ENCODE measurements at places on chromosomes 13 and 19.

DNA sequence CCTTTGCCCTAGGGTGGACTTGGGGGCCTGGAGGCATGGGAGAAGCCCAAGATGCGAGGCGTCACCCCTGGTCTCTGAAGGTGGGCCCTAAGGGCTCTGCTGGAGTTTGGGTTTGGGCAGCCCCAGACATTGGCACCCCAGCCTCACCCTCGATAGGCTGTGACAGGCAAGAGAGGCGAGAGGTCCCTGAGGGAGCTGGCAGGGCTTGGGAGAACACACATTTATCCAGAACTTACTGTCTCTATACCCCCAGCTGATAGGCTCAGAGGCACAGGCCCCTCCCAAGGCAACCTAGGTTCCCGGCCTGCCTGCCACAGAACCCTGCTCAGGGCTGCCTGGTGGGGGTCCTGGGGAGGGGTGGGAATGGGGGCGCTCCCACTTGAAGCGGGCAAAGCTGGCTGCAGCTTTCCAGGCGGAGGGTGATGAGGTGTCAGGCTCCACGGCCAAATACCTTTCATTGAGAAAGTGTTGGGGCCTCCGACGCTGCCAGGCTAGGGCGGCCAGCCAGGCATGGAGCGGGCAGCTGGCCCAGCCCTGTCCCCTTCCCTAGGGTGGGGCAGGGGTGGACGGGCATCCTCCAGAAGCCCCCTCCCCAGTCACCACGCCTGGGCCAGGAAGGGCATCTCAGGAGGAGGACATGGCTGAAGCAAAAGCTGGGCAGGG lies 9.7 kb downstream of the CILP2 start:
- no peak for DNase-seq

DNA sequence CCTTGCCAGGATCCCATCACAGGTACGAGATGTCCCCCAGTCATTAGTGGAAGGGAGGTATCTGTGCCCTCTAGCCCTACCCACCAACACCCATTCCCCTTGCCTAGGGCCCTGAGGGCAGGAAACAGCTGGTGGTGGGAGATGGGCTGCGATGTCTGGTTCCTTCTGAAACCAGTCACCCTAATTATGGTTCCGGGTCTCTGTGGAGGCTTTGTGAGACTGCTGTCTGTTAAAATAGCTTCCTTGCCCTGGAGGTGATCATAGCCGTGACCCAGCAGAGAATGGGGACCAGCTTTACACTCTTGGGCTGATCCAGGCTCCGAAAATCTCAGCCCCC lies 5.5 kb downstream of the ALDH16A1 start:
- DNase-seq, result no peak

GRCh38 chr19:57068921-57069697 lies 50.7 kb upstream of the USP29 start:
- peak; percentile 78 for DNase-seq

GRCh38 chr13:99464441-99464949 lies 36.8 kb upstream of the TM9SF2 start:
- no peak for DNase-seq

- no peak for DNase-seq
Measured at GRCh38 chr19:32735936-32736335, 16.4 kb downstream of the TDRD12 start.

DNA sequence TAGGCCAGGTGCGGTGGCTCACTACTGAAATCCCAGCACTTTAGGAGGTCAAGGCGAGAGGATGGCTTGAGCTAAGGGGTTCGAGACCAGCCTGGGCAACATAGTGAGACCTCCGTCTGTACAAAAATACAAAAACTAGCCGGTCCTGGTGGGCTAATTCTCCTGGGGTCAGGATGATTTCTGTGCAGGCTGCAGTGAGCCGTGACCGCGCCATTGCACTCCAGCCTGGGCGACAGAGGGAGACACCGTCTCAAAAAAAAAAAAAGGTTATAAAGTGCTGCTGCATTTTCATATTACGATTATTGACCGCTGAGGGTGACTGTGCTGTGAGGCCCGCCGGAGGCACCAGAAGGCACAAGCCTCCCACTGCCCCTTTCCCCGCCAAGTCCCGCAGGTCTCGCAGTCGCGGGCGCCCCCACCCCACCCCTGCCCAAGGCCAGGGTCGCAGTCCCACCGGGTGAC lies 477 bp upstream of the PLEKHF1 start:
- DNase-seq, result no peak

DNA sequence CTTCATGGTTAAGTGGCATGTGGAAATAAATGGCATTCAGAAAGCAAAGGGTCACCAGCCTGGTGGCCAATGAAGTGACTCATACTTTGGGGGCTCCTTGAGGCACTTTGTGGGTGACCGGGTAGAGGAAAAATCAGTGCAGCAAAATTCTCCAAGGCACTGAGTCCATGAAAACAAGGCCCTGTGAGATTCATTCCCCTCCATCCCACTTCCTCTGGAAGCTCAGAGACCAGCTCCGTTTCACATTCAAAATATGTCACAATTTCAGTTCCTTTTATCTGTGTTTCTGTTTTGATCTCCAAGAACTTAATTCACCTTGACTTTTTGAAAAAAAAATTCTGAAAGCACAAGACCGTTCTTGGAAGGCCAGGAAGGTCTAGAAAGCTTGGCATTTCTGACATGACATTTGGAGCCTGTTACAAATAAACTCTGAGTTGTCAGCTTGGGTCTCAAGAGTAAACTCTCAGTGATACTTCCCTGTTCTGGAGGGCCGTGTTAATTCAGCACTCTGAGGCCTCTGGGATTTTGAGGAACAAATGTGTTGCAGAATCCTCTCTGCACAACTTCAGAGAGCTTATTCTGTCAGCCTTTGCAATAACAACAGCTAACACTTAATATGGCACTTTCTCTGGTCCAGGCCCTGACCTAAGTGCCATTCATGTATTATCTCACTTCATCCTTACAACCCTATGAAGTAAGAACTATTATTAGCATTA lies 6.8 kb downstream of the CYSLTR2 start:
- no peak for DNase-seq

DNA sequence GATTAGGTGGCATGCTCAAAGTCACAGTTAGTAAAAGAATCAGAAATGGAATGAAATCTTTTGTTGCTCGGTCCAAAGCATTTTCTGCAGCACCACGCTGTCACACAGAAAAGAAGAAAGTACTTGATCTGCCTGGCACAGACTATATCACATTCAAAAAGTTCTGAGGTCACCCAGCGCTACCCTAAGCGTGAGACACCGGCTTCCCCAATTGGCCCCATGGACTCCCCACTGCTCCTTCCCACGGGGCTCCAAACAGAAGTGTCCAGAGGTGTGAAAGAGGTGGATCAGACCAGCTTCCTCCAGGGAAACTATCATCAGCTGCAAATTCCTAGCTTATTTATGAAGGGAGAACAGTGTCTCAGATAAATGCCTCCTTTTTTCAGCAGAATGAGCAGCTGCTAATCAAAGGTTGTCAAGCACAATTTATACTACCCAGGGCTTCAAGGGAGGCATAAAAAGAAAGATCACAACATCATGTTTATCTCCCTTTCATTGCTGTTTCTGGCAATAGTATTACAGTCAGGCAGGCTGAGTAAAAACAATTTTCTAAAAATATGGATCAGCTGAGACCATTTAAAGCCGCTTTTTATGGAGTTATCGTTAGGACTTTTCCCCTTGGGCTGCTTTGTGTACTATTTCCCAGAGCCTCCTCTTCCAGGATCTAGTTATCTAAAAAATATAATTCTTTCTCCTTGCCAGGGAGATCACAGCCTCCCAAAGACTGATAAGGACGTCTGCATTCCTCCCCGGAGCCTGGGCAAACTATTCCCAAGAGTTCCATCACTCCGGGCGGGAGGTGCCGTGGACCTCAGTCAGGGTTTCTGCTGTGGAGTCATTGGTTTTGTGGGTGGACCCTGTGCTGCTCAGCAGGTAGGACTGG lies 208.0 kb downstream of the LHFPL6 start:
- DNase-seq, result no peak

DNA sequence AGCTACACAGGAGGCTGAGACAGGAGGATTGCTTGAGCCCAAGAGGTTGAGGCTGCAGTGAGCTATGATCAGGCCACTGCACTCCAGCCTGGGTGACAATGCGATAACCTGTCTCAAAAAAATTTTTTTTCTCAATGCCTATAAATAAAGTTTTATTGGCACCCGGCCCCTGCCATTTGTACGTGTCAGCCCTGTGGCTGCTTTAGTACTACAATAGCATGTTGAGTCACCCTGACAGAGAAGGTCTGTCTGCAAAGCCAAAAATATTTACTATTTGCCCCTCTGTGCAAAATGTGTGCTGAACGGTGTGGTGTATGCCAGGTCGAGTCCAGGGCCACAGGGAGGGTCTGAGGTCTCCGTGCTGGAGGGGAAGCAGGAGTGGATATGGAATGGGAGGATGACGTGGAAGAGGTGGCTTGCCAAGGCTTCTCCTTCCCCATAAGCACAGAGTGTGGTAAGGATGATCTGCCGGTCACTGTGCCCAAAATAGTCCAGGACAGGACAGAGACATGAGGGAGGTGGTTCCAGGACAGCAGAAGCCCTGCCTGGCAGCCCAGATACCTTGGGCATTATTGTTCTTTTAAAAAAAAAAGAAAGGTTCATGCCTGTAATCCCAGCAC lies 10.0 kb downstream of the NMRK2 start:
- no peak for DNase-seq

DNA sequence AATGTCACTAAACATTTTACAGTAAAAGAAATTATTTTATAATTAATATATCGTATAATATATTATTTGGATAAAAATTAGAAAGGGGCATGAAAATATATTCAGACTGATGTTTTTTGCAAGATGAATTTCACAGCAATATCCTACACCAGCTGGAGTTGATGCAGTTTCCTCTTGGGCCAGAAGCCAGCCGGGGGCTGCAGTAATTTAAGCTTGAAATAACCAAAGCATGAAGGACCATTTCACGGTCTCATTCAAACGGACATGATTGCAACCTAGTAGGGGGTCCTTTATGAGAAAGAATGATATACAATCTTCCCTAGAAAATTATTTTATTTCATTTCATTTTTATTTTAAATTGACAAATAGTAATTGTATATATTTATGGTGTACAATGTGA lies 797.2 kb upstream of the PCDH9 start:
- no peak for DNase-seq

GRCh38 chr13:112058519-112058873 lies 8.5 kb upstream of the SOX1 start:
- DNase-seq, result no peak

- no peak for DNase-seq
Measured at GRCh38 chr13:77696006-77696878, 1.2 kb upstream of the SLAIN1 start.

- DNase-seq, result no peak
Measured at GRCh38 chr19:47992070-47992469, at the start of gene BSPH1. TSS of gene BSPH1 (minus strand) at chr19:47992170. CDS start at chr19:47992081, 89 bp downstream.

- DNase-seq, result no peak
Measured at GRCh38 chr13:33817513-33817900, 442 bp upstream of the RFC3 start.

DNA sequence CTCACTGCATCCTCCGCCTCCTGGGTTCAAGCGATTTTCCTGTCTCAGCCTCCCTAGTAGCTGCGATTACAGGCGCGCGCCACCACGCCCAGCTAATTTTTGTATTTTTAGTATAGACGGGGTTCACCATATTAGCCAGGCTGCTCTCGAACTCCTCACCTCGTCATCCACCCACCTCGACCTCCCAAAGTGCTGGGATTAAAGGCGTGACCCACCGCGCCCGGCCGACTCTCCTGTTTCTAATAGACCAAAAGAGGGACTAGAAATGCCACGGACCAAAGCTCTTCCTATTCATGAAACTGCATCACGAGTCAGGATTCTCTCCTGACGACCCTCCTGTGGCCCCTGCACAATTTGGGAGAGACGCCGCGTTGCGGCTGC lies 563 bp downstream of the ZNF43 start:
- no peak for DNase-seq

DNA sequence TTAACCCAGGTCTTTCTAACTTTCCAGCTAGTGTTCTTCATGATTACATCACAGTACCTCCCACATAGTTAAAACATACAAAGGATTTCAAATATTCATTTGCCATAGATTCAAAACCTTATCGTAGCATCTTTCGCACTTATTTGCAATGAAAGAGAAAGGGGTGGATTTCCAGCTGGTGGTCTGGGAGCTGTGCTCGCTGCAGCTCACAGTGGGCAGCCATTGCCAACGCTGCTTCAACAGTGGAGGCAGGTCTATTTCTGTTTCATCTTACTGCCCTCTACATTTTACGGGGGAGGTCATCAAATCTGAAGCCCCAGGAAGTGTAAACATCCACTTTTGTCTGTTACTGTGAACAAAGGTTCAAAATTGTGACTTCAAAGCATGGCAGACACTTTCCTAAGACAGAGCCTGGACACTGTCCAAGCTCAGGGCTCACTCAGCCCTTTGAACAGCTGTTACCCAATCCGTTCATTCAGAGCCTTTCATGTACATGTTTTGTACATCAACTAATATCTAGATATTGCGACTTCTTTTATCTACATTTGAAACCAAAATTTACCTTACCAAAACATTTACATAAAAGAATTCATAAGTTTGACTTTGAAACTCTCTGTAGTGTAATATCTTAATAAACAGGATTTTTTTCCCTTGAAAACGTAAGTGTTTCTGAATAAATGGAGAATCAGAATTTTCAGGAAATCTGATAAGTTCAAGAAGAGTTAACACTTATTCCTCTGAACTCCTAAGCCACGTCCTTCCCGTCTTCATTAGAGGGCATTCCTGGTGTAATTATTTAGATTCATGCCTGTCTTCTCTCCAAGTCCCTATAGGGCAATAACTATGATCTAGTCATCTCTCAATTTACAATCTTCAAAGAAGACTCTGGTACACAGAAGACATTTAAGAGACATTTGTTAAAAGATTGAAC lies 25.1 kb downstream of the STARD13 start:
- no peak for DNase-seq

GRCh38 chr13:48573213-48574007 lies 40.5 kb upstream of the RCBTB2 start:
- DNase-seq, result no peak

DNA sequence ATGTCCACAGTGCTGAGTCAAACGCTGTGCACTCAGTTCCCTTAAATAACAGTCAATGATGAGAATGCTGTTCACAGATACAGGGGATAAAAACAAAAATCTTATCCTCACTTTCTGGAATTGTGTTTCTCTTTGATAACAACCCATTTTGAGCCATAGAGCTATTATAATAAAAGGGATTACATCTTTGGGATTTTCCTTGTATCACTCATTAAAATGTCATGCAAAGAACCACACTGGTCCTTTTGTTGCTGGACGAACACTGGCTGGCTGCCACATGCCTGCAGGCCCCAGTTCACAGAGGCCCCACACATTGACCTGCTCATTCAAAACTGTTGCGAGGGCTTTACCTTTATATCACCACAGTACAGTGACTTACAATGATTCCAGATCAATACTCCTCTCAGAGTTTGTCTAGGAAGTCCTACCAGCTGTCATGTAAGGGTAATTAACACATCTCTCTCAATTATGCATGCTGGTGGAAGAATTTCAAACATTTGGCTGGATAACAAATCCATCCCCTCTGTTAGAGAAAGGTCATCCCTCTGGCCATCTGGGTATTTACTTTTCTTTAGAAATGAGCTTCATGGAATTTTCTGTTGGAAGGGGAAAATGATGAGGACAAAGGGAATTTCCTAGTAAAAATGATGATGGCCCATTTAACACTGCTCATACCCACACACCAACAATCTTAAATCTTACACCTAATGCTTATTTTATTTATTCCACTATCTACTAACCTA lies 85.9 kb downstream of the MBNL2 start:
- DNase-seq, result no peak

All from liver (tissue), 10 donors.